ENCODE measurements at places on chromosomes 5 and 9.

DNA sequence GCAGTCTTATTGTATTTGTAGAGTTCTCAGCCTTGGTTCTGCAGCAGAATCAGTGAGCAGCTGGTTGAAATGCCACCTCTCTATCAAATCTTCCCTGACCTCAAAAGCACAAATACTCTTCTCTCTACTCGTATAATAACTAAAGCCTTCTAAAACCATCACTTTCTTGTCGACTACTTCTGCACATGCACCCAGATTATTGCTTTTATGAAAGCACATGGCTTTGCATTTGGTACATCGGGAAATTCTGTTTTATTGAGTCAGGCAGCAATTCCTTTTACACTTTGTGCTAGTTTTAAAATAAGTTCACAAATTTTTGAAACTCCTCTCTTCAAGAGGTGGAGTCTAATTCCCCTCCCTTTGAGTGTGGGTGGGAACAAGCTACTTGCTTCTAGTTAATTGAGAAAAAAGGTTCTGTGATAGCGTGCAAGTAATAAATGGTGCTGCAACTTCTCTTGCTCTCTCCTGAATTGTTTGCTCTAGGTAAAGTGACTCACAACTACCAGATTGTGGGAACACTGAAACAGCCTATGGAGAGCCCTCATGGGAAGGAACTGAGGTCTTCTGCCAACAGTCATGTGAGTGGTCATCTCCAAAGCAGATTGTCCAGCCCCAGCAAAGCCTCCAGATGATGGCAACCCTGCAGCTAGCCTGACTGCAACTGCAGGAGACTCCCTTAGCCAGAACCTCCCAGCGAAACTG lies 66.0 kb upstream of the TAF1L start:
- DNase-seq = no peak

DNA sequence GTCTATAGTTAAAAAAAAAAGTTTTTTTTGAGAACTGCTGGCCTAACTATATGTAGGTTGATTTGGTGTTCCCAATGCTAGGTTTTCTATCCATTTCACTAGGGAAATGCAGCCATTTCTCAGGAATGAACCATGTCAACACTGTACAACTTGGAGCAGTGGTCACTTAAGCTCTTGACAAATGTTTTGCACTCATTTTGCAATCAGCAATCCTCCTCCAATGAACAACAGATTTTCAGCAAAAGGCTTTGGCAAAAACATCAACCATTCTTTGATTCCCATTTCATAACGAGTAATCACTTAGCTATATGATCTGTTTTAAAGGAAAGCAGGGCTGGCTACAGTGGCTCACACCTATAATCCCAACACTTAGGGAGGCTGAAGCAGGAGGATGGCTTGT lies 17.9 kb downstream of the STRBP start:
- DNase-seq = no peak

DNA sequence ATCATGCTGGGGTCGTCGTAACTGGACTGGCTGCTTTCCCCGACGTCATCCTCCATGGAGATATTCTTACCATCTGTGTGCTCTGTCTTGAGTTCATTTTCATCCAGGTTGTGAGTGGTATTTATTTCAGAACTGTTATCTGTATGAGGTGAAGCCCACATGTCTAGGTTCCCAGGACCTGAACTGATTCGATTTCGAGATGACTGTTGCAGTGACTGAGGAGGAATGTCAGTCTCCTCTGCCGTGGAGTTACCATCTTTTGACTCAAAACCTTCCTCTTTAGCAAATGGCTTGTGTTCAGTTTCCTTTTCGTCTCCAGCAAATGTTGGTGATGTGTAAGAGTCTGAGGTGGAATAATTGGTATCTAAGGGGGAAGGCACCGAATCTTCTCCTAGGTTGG lies 55.2 kb upstream of the PCA3 start:
- DNase-seq = no peak

- DNase-seq = no peak
Observed at GRCh38 chr5:178535299-178536175, 54.7 kb downstream of the COL23A1 start.

Data from ecto neural progenitor cell (in vitro differentiated cells).